CD4-positive, alpha-beta T cell treated with Interleukin-21 for 1 hour (primary cell): ENCODE measurements at places on chromosomes 4 and X.
A peak's percentile ranks its signal among the peaks of the same experiment; 100 is the strongest.

- DNase-seq: no peak
These were observed 145.2 kb downstream of the TET2 start for GRCh38 chr4:105291925-105292324.

GRCh38 chr4:156571146-156571545, 400.5 kb downstream of the PDGFC start:
- DNase-seq: no peak

DNA sequence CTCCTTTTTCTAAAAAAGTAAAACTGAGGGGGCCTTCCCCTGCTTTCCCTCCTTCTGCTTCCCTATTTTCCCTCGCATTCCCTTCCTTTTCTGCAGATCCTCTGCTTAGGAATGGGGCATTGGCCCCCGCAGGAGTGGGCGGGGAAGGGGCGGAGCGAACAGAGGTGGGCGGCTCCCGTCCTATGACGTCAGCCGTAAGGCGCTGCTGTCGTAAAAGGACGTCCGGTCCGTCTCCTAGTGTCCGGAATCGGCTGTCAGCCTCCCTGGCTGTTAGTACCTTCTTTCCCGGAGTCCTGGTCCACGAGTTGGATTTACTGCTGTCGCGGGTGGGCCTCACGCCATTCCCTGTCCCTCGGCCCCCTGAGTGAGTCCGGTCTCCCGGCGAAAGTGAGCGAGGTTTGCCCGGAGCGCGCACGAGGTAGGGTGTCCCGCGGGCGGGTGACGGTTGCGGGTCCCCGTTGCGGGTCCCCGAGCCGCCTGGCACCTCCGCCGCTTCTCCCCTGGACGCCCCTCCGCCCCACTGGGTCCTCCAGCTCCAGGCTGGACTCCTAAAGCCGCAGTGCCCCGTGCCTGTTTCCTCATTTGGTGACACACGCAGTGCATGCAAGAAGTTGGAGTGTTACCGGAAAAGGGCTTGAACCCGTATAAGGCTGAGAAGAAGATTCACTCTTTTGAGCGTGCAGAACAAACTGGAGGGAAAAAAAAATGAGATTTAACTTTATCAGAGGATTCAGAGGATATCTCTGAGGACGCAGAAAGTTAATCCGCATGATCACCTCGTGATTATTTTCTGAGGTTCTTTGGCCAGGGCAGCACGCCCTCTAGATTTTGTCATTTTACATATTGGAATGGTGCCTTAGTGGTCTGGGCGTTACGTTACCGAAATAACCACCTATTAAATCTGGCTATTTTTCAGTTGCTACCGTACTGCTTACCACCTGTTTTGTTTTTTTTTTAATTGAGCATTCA, at the start of gene ZNF330:
Gene ZNF330, plus strand, starts transcription at position 205 of the 969 bp plus-strand sequence. CDS start 1,477 bp downstream, outside the sequence.
- peak; percentile 89 for DNase-seq

GRCh38 chr4:68129793-68130192, at the start of gene TMPRSS11F:
Gene TMPRSS11F (minus strand): TSS chr4:68129869. CDS start chr4:68129820, 49 bp downstream.
- DNase-seq: no peak

DNA sequence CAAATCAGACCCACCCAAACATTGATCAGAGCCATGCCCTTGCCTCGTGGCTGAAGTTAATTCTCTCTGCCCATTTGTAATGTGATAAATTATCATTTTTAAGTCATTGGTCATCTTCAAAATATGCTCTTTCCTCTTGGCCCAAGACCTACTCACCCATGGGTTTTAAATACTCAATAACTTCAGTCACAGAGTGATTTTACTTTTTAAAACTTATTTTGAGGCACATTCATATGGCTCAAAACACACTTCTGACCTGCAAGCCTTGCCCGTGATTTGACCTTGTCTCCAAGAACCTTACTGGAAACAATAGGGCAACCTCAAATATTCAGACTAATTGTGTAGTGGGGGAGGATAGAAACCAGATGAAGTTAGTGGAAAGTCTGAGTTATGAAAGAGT, 176.2 kb upstream of the LNX1 start:
- DNase-seq: no peak

DNA sequence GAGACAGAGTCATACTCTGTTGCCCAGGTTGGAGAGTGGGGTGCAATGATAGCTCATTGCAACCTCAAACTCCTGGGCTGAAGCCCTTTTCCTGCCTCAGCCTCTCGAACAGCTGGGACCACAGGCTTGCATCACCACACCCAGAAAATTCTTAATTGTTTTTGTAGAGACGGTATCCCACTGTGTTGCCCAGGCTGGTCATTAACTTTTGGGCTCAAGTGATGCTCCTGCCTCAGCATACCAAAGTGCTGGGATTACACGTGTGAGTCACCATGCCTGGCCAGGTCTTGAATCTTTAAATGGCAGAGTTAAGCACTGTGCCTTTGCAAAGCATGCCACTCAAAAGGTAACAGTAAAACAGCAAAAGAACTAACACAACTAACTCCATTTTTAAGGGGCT, 28.6 kb upstream of the BBS12 start:
- DNase-seq: no peak

DNA sequence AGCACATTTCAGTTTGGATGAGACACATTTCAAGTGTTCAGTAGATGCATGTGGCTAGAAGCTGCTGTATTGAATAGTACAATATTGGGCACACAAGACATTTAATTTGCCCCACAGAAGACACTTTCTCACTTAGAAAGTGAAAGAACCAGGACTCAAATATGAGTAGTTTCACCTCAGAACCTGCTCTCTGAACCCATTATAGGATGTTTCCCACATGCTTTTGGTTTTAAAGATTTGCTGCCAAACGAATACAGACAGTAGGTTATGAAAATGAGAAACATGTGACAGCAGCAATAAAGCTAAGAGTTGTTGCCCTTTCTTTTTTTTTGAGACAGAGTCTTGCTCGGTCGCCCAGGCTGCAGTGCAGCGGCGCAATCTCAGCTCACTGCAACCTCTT, 32.3 kb downstream of the C4orf54 start:
- no peak for DNase-seq
